ENCODE measurements at places on chromosomes 13 and 19.

DNA sequence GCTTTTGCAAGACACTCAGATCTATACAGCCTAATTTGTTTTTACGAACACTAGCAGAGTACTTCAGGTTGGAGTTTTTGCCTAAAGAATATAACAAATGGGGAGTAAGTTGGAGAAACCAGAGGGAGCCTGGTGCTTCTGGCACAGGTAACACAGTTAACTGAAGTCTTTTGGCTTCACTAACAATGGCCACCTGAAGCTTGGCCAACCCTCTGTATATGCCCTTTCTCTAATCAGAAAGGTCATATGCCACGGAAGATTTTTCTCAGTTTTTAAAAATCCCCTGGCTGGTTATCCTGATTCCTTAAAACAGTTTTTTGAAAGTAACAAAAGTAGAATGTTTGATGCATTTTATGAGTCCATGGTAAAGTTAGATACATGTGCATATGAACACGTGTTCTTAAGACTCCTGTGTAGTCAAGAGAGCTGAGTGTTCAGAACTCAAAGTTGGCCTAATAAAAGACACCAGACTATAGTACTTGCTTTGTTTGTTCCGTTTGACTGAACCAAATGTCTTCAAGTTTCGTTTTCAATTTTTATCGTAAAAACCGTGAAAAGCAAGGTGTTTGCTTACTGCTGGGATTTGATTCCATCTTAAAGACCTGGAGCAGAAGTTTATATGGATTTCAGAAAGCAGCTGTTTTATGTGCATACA is 137.5 kb downstream of the KCNRG start:
- DNase-seq = no peak

DNA sequence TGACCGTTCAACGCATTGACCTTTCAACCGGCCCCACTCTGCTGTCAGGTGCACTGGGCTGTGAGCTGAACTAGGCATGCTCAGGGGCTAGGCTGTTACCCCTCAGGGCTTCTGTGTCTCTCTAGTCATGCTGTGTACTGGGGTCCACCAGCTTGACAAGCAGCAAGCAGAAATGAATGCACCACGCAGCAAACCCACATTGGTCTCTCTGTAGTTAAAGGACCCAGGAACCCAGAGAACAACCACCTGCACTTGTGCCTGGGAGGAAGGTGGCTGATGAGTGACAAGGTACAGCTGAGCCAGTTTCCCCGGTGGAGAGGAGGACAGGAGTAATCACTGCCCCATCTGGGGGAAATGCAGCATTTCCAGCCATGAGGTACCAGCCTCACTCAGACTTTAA is 159.9 kb downstream of the USP12 start:
- no peak for DNase-seq

DNA sequence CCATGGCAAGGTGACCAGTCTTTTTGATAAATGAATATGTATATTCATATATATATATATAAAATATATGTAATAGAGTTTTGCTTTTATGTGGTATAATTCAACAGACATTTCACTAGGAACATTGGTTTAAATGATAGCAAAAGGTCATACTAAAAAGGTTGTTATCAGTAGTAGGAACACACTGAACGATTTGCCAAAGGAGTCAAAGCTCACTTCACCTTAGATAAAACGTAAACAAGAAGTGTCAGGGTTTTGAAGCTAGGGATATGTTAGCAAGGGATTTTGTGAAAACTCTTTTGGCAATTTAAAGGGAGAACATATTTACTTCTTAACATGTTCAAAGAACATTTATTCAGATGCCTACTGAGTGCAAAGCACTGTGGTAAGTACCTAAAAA is 8.0 kb upstream of the HS6ST3 start:
- no peak for DNase-seq

DNA sequence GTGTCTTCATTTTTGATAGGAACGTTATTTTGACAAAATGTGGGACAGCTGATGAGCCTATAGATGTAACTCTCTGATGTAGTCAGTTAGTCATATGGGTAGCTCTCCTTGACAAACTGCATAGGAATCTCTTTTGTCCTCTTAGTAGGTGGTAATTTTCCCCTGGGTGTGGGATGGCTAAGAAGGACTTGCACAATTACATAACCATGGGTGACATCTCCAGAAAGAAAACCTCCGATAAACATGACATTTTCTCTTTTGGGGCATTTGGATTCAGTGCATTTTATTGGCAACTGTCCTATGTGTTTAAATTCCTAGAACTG is 41.8 kb downstream of the IGFL3 start:
- DNase-seq = no peak

- no peak for DNase-seq
Observed at GRCh38 chr19:46065486-46066071, 24.8 kb upstream of the IGFL4 start.

- DNase-seq = no peak
Observed at GRCh38 chr19:51098365-51099046, 9.7 kb downstream of the CTU1 start.

GRCh38 chr19:4327877-4328242 is 10.8 kb downstream of the STAP2 start:
- DNase-seq = no peak

GRCh38 chr19:19443902-19444680 is 38.6 kb downstream of the GATAD2A start:
- no peak for DNase-seq

GRCh38 chr19:18262917-18263316 is 11.3 kb downstream of the IQCN start:
- no peak for DNase-seq

- DNase-seq = no peak
Observed at GRCh38 chr19:2790557-2791271, 5.4 kb downstream of the THOP1 start.

DNA sequence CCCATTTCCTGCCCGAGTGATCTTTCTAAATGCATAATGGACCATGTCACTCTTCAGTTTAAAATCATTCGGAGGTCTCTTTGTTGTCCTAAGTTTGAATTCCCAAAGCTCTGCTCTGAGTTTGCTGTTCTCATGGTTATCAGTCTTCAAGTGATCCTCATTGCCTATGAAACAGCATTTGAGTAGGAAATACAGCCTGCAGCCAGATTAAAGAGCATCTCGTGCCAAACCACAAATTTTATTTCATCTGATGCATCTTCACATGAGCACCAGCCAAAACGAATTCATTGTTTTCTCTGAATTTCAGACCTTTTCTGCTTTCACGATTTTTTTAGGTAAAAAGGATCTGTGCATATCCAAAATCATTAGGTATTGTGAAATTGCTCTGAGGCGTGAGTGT is 299.6 kb downstream of the TDRD3 start:
- no peak for DNase-seq

DNA sequence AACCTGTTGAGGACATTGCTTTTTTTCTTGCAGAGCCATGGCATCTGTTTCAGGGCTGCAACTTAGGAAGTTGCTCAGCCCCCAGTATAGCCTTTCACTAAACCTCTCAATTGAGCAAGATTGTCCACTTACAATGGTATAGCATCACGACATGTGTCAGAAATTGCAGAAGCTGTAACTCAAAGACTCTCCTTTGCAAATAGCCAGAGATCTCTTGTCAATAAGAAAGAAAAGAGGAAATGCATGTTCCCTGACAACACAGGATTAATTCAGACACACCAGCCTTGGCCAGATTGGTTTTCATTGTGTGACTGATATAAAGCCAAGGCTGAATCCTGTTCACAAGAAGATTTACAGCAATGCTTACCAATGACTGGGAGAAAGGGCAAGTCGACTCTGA is 38.7 kb upstream of the CYSLTR2 start:
- no peak for DNase-seq

DNA sequence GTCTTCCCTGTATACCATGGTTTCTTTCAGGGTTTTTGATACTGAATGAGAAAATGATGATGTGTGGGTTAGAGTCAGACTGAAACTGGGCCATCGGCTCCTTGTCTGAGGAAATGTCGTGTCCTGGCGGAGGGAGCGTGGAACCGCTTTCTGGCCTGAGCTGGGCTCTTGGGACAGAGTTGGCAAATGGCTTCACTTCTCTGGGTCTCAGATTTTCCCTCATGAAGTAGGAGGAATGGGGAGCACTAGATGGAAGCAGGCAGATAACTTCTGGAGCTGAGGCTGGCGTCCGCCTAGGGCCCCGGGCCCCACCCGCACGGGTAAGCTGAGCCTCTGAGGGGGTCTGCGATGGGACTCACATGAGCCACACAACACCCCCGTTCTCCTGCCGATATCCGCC is 133.3 kb upstream of the WASF3 start:
- DNase-seq = no peak

- no peak for DNase-seq
Observed at GRCh38 chr13:113854238-113855011, 9.5 kb downstream of the GAS6 start.

DNA sequence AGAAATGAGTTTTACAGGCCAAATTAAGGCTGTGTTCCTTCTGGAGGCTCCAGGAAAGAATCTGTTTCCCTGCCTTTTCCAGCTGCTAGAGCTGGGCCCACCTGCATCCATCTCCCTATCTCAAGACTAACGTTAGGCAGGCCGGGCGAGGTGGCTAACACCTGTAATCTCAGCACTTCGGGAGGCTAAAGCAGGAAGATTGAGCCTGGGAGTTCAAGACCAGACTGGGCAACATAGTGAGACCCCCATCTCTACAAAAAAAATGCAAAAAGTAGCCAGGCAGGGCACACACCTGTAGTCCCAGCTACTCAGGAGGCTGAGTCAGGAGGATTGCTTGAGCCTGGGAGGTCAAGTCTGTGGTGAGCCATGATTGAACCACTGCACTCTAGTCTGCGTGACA is 14.6 kb downstream of the HIF3A start:
- DNase-seq = no peak

DNA sequence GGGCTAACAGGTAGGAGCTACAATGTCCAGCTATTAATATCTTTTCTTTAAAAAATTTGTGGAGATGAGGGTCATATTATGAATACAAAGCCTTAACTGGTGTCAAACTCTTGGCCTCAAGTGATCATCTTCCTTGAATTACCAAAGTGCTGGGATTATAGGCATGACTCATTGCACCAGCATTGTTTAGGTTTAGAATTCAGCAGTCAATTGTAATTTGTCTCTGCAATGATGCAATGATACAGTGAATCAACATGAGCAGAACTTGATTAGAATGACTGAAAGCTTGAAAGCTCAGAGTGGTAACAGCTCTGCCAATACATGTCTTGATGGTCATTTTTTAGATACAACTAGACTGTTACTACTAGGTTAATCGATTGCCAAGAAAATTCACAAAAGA is 752.8 kb upstream of the MIR17HG start:
- DNase-seq = no peak

All from stimulated activated CD4-positive, alpha-beta T cell treated with anti-CD3 and anti-CD28 coated beads, Interleukin-1b, Interleukin-23, amount 100 ng/mL, for 24 hours (primary cell).